ENCODE measurements at places on chromosomes 12 and 14. TPM values are rescaled to one million over a fixed set of nuclear protein-coding genes. Genes with fewer than 3 reads are reported as not detected.

The CABP1 gene
- not detected for total RNA-seq

DNA sequence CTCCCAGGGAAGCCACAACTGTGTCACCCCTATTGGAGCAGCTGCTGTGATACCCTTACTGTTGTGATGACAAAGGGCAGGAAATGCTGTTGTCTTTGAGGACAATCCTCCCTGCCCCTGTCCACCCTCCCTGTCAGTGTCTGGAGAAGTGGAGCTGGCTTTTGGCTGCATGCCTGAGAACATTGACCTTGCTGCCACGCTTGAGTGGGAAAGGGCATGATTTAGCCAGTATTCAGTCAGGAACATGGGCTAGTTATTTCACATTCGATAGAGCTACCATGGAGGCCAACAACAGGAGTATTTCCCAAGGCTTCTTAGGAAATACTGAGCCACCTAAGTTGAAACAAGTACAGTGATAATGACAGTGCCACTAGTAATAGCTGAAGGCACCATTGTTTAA, 59.4 kb downstream of the MYRFL start:
- DNase-seq = no peak

The BCDIN3D gene
- total RNA-seq = 4.8 TPM

- DNase-seq = no peak
Measured at GRCh38 chr12:124684496-124684895, 117.1 kb upstream of the NCOR2 start.

DNA sequence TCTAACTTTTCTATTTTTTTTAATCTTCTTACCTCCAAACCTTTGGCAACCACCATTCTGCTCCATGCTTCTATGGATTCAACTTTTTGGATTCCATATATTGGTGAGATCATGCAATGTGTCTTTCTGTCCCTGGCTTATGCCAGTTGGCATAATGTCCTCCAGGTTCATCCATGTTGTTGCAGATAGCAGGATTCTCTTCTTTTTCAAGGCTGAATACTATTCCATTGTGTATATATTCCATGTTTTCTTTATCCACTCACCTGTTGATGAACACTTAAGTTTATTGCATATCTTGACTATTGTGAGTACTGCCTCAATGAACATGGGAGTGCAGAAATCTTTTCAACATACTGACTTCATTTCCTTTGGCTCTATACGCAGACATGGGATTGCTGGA, 21.2 kb upstream of the SLC38A4 start:
- DNase-seq = no peak
